Stimulated activated CD4-positive, alpha-beta T cell treated with anti-CD3 and anti-CD28 coated beads, Interleukin-1b, Interleukin-23, amount 100 ng/mL, for 1 hour (primary cell): ENCODE measurements at places on chromosomes 3 and 15.

DNA sequence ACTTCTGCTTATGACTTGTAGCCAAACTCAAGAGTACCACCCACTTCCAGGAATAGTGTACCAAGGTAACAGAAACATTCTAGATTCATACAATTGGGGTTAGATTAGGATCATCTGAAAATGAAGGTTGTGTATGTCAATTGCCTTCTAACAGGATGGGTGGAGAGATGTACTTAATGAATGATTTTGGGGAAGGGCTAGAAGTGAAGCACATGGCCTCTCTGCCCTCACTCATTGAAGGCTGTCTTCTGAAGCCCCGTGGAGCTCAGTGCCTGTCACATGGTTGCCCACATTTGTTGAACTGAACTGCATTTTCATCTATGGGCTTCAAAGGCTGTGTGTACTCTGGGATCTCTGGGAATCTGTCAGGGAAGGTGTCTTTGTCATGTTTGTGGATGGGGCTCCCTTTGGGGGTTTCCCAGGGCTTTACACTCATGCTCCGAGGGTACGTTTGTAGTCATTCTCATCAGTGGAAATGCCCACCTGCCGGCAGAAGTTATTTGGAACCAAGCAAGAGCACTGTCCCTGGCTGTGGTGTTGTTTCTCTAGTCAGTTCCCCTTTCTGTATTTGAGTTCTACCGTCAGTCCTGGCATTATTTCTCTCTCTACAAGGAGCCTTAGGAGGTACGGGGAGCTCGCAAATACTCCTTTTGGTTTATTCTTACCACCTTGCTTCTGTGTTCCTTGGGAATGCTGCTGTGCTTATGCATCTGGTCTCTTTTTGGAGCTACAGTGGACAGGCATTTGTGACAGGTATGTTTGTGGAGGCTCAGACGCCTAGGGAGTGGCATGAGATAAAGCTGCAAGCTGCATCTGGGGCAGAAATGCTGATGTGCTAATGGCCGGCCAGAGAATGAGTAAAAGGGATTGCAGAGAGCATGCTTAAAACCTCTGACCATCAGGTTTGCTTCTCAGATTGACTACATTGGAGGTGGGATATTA, 22.4 kb downstream of the CD86 start:
- DNase-seq = no peak

DNA sequence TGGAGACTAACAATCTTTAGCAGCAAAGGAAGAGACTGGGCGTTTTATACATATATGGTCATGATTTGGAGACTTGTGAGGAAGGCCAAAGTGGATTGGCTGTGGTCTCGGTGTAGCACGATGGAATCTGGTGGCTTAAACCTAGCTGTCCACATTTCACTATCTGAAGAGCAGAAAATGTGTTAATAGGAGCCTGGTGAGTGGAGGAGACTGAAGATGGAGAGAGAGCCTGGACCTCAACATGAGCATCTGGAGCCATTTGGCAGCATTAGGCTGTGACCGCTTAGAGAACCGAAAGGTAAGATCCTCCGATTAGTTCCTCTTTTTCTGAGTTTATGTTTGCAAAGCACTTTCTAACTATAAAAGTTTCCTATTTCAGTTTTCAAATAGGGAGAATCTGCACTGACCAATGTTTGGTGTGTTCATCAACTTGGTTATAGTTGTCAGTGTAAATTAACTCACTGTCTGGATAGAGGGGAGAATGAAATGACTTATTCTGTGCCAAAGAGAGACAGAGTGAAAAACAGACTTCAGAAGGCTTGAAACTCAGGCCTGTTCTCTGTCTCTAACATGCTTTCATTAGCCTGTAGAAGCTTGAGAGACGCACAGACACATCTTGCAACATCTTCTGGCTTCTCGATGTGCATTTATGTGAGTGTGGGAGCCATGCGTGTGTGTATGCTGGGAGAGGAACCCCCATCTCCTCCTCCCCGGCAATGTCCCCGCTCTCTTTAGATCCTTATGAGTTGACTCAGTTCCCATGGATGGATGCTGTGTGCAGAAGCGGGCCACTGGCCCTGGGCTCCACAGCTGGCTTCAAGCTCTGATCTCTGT, 244.7 kb upstream of the TBL1XR1 start:
- no peak for DNase-seq

DNA sequence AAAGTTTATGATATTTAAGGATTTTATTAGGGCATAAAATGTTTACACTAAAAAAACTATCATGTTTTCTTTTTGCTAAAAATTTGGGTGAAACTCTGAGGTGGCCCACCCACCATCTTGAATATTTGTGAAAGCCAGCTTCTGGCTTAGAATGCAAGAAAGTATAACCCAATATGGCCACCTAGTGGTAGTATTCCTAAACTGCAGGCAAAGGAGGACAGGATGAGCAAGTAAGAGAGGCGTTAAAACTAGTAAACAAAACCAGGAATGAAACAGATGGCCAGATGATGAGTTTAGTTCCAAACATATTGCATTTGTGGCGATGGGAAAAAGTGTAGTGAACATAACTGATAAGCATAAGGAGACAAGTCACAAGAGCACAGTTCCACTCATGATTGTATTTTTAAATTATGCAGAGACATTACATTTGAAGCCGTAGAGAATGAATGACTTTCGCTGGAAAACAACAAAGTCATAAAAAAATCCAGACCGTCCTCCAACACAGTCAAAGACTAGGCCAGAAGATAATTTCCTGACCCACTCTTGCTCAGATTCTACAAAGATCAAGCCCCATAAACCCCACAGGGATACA, 103.3 kb upstream of the PRTG start:
- DNase-seq = no peak

DNA sequence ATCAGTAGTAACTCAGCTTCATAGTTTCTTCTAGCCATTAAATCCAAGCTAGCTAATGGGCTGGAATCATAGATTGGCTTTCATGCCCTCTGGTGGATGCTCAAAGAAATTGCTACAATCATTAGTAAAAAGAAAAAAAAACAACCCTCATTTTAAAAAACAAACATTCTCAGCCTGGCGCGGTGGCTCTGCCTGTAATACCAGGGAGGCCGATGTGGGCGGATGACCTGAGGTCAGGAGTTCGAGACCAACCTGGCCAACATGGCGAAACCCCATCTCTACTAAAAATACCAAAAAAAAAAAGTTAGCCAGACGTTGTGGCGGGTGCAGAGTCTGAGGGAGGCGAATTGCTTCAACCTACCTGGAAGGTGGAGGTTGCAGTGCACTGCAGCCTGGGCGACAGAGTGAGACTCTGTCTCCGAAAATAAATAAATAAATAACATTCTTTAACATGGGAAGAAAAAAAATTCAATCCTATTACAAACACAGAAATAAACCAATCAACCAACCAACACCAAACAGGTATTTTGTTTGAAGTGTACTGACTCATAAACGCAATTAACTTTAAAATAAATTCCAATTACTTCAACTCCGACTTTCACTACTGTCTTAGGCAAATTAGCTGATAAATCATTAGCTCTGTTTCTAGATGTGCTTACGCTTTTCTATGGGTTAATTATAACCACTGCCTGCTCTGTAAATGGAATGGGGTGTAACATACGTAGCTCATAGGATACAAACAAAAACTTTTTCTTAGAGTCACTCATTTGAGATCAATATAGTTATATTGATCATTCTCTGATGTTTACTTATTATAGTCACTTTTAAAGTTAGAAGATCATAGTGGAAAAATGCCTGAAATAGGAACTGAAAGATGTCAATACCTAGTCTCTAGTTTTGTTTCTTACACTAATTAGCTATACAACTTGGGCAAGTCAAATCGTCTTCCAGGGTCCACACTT, 24.9 kb downstream of the TMEM207 start:
- DNase-seq = peak; percentile 13

DNA sequence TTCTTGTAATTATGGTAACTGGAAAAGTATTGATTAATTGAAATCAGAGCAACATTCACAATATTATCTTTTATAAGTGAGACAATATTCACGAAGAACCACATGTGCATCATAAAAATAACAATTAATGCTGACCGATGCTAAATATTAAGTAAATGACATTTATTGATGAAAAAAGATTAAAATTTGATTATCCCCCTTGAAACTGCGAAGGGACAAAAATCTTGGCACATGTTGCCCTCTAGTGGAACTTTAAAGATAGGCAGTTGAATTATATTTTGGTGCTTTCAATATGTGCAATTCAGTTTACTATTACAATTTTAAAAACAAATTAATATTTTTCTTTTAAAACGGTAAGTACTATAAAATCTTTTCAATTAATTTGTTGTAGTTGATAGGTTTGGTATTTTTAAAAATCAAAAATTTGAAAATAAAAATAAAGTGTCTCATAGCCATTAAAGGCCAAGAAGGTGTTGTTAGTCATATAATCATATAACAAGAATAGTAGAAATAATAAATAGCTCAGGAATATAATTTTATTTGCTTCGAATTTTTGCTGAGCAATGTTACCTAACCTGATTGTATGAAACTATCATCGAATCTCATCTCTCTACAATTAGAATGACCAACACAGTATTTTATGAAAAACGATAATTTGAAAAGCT, 270.2 kb downstream of the ROBO1 start:
- DNase-seq = no peak

- no peak for DNase-seq
These were observed 398.0 kb downstream of the OTOL1 start for GRCh38 chr3:161894657-161895056.

- DNase-seq = no peak
These were observed 413.9 kb downstream of the RBMS3 start for GRCh38 chr3:29694783-29695182.

DNA sequence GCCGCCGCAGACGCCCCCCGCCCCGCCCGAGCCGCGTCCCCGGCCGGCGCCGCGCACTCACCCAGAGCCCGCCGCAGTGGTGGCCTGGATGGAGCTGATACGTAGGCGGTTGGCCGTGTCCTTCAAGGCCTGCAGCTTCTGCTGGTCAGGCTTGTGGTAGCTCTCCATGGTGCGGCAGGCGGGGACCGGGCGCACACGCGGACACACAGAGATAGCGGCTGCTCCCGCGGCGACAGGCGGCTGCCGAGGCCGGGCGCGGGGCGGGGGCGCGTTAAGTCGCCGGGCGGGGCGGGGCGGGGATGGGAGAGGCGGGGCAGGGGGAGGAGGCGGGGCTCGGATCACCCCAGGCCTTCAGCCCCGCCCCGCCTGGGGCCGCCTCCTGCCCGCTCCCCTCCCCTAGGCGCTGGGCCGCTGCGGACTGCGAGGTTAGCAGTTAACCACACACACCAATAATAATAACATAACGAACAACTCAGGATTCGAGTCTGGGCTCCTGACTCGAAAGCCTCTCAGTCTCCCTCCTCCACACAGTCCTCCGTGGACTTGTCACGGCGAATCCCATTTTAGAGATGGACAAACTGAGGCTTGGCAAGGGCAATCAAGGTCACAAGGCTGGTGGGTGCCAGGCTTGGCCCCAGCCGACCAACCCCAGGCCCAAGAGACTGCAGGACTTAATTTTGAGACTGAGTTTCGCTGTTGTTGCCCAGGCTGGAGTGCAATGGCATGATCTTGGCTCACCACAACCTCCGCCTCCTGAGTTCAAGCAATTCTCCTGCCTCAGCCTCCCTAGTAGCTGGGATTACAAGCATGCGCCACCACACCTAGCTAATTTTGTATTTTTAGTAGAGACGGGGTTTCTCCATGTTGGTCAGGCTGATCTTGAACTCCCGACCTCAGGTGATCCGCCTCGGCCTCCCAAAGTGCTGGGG, at the start of gene TKT:
TSS of gene TKT (minus strand) at position 248 of the 929 bp plus-strand sequence. CDS start at position 168, 80 bp downstream.
- DNase-seq = peak; percentile 51

GRCh38 chr3:128009952-128010846, 42.0 kb upstream of the SEC61A1 start:
- DNase-seq = no peak

GRCh38 chr3:105553851-105554250, 187.1 kb downstream of the ALCAM start:
- no peak for DNase-seq

GRCh38 chr3:71652781-71653413, 69.4 kb upstream of the FOXP1 start:
- DNase-seq = no peak

DNA sequence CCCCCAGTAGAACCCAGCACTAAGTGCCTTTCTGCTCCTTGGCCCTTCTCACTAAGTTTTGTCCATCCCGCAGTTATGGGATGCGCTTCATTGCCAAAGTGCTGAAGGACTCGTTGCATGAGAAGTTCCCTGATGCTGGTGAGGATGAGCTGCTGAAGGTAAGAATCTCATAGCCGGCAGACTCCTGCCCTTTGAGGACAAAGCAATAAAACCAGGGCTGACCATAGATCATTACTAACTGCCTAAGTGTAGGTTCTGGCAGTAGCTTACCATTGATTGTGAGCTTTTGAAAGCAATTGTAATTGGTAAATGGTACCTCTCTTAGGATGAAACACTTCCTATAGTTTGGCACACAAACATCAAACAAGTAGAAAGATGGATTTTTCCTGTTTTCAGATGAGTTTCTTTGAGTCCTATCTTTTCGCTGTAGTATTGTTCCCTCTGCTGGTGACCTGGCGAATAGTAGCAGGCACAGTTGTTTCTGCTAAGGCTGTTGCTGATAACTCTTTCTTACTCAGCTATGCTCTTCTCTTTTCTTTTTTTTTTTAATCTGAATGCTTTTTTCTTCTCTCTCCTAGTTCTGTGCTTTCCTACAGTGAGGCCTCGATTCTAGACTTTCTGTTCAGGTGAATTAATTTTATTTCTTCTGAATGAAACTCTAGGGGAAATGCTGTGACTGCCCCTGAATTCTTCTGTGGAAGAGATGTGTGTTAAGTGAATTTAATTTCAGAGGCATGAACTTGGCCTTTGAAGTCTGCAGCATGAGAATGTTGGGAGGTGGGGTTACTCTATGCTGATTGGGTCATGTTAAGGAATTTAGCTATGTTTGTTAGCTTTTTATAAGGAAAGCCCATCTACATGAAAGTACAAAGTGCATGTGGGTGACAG, 47.4 kb upstream of the CRTC3 start:
- no peak for DNase-seq

- no peak for DNase-seq
These were observed 1.9 kb downstream of the LOXL1 start for GRCh38 chr15:73928241-73928579.
